ENCODE measurements at places on chromosomes 7 and 10.

DNA sequence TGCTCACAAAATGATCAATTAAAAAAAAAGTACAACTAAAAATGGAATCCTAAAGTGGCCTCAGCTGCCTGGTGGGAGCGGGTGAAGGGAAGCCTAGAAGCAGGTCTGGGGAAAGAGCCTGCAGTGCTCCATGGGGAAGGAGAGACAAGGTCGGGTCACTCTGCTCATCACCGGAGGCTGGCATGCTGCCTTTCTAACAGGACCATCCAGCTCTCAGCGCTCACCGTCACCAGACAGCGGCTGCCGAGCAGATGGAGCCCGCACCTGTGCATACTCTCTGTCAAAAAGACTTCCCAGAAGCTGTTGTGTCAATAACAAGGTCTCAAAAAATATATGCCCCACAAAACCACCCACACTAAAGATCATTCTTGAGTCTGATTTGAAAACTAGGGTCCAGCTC, 112.8 kb downstream of the BAMBI start:
- no peak for DNase-seq

- no peak for DNase-seq
Observed at GRCh38 chr10:106355450-106355849, 809.1 kb downstream of the SORCS1 start.

DNA sequence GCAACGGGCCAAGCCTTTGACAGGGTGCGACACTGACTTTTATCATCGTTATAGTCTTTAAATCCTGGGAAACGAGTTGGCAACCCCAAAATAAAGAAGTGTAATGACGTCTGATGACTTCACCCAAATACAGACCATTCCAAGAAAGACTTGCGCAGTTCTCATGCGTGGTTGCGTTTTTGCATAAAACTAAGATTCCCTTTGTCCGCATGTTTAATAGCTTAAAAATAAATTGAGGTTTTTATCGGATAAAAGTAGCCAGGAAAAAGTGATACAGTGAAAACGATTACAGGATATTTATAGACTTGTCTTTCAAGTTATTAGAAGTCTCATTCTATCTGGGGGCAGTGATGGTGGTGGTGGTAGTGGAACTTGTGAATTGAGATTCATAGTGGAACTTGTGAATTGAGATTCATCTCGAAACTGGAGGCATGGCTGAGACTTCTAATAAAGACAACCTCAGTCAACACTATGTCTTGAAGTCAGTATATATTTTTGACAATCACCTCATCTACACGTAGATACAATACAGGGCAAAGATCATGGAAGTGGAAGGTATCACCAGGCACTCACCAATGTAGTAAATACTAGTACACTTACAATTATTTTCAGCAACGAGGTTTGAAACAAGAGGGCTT, 1.2 kb upstream of the NAMPT start:
- no peak for DNase-seq

GRCh38 chr10:109698086-109698485, 225.2 kb downstream of the XPNPEP1 start:
- no peak for DNase-seq

DNA sequence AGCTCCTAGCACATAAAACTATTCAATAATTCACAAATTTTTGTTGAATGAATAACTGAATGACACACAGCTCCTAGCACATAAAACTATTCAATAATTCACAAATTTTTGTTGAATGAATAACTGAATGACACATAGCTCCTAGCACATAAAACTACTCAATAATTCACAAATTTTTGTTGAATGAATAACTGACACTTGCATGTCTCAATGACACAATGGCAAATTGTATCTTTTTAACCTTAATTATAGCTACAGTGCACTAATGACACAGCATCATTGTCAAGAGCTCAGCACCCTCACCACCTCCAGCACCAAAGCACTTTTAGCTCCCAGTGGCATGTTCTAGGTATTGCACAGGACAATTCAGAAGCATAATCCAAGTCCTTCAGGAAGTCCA, 131.6 kb downstream of the PDE1C start:
- no peak for DNase-seq

DNA sequence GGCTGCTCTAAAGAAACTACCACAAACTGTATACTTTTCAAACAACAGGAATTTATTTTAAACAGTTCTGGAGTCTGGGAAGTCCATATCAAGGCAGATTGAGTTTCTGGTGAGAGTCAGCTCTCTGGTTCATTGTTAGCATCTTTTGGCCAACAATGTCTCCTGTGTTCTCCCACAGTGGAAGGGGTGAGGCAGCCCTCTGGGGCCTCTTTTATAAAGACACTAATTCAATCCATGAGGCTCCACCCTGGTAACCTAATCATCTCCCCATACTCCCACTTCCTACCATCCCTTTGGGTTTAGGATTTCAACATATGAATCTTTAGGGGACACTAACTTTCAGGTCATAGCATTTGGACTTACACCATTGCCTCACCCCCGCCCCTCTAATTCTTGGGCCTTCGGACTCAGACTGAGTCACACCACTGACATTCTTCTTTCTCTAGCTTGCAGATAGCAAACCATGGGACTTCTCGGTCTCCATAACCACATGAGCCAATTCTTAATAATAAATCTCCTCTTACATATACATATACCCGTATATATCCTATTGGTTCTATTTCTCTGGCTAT, 64.3 kb upstream of the ANTXRL start:
- DNase-seq, result no peak

DNA sequence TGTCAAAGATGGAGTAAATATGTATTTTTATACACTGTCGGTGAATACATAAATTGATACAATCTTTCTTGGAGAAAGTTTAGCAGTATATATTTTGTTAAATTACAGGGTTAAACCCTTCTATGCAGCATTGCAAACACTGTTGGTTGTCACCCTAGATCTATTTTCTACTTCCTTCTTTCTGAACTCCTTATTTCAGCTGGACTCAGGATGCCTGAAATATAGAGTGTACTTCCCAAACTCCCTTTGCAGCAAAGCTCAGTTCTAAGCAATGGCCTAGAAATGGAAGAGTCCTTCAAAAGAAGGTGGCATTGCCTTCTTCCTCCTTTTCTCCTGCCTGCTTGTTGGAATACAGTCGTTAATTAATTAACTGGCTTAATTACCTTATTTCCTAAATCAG, 20.6 kb downstream of the CUBN start:
- no peak for DNase-seq

DNA sequence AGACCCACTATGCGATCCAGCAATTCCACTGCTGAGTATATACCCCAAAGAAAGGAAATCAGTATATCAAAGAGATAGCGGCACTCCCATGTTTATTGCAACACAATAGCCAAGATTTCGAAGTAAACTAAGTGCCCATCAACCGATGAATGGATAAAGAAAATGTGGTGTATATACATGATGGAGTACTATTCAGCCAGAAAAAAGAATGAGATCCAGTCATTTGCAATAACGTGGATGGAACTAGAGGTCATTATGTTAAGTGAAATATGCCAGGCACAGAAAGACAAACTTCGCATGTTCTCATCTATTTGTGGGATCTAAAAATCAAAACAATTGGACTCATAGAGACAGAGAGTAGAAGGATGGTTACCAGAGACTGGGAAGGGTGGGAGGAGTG, 7.1 kb upstream of the NMT2 start:
- no peak for DNase-seq

- DNase-seq, result no peak
Observed at GRCh38 chr10:133590970-133591359, 25.6 kb upstream of the SYCE1 start.

GRCh38 chr10:55263327-55263726, 462.3 kb upstream of the PCDH15 start:
- no peak for DNase-seq

DNA sequence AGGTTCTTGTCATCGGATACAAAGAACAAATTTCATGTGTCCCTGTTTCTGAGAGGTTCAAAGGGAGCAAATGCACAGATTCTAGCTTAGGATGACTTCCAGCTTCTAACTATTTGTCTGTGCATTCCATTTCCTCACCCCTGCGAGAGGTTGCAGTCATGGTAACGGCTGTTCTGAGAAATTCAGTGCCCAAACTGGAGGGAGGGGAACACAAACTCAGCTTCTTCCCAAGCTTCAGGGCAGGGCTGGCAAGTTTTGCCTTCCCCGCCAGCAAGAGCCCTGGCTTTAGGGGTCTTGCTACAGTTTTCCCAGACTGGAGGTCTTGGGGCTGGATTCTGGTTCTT, 11.1 kb downstream of the FAS start:
- no peak for DNase-seq

GRCh38 chr7:155455776-155456737, 1.9 kb upstream of the EN2 start:
- DNase-seq, result no peak

DNA sequence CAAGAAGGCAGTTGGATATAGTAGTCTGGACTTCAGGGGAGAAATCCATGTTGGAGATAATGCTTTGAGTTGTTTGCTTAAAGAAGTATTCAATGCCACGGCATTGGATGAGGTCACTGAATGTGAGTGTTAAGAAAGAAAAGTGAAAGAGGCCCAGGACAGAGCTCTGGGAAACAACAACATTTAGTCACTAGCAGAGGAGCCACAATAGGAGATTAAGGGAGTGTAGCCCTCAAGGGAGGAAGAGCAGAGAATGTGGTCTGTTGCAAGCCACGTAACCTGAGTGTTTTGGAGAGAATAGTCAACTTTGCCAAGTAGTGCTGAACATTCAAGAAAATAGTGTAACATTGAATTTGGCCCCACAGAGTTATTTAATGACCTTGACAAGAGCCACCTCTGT, 114.7 kb downstream of the MYO3A start:
- DNase-seq, result no peak

DNA sequence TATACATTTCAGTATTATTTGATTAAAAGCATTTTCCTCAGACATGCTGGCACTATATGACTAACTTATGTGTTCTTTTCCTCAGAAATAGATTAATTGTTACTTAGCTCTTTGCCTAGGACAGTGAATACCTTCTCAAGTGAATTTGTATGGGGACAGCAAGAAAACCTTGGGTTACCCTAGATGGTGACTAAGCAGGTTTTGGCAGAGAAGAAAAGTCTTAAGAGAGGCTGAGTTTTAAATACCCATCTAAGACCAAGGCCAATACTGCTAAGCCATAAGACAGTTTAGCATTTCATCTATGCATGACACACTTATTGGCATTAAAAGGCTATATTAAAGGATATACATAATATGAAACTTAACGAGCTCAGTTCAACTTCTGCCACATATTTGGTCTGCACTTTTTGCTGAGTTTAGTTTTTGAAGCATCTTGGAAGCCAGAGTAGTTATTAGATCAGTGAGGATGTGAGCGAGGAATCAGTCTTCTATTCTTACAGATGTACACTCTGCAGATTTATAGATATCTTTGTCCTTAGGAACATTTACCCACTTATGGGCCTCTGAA, 54.6 kb upstream of the FAM3C start:
- DNase-seq, result no peak

DNA sequence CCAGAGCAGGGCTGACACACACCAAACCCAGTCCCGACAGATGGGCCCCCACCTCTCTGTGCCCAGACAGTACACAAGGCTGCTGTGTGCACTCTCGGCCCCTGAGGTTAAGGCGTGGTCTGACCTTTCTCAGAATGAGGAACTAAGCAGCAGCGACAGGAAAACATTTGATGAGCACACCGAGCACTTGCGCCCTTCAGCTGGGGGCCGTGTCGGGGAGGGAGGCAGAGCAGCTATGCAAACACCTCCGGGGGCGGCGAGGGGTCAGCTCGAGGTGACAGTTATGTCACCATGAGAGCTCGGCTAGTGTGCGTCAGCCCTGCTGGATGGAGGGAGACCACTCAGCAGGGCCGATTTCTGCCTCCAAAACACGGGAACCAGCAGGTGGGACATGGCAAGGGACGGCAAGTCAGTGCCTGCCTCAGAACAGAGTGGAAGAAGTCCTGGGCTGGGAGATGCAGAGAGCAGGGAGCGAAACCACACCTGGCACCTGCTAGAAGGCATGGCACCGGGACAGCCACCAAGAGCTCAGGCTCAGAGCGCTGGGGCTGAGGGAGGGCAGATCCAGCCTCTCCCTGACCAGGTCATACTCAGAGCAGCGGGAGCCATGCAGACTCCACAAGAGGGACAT, 57.4 kb downstream of the CHST15 start:
- DNase-seq, result peak; percentile 85

DNA sequence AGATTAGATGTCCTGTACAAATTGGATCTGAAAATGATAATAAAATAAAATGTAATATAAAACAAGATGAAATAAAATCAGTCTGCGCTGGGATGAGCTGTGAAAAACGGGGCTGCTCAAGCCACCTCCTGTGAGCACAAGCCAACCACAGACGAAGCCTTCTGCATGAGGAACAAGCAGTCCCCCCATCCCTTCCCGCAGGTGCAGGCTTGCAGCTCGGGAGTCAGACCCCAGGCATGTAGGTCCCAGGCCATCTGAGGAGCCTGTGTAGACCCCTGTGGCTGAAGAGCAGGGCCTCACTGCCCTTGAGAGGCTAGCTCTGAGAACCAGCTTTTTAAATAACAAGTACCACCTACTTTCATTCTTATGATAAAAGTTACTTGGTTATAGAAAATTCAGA, 123.4 kb downstream of the TNS3 start:
- no peak for DNase-seq

GRCh38 chr7:128837521-128837921, 7.3 kb downstream of the FLNC start:
- no peak for DNase-seq

- no peak for DNase-seq
Observed at GRCh38 chr7:37039131-37039749, 314.9 kb upstream of the AOAH start.

- DNase-seq, result no peak
Observed at GRCh38 chr10:7458556-7458955, 47.7 kb upstream of the SFMBT2 start.

GRCh38 chr10:112221545-112221944, 38.0 kb upstream of the GPAM start:
- no peak for DNase-seq
